ENCODE measurements at places on chromosomes 7 and 10.

- peak; percentile 60 for DNase-seq
Observed at GRCh38 chr7:99928994-99929729, at the start of gene GJC3. Gene GJC3, minus strand, starts transcription at chr7:99929620. Its CDS starts 0 bp downstream, at chr7:99929620.

DNA sequence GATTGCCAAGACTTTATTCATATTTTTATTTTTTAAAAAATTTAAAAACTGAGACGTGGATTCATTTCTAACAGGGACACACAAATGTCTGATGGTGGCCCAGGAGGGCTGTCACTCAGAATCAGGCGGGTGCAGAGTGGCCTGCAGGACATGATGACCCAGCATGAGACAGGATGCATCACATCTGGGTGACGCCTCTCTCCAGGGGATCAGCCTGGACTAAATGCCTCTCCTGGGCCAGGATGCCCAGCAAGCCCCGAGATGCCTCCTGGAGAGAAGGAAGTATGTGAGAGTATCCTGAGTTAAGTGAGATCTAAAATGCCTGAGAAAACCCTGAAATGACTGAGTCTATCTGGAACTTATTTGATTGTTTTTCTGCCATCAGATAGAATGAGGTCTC is 16.9 kb upstream of the MTURN start:
- DNase-seq: no peak

GRCh38 chr10:12405342-12406320 is 56.3 kb downstream of the CAMK1D start:
- no peak for DNase-seq

GRCh38 chr10:94205396-94205831 is 157.3 kb downstream of the NOC3L start:
- DNase-seq: no peak

DNA sequence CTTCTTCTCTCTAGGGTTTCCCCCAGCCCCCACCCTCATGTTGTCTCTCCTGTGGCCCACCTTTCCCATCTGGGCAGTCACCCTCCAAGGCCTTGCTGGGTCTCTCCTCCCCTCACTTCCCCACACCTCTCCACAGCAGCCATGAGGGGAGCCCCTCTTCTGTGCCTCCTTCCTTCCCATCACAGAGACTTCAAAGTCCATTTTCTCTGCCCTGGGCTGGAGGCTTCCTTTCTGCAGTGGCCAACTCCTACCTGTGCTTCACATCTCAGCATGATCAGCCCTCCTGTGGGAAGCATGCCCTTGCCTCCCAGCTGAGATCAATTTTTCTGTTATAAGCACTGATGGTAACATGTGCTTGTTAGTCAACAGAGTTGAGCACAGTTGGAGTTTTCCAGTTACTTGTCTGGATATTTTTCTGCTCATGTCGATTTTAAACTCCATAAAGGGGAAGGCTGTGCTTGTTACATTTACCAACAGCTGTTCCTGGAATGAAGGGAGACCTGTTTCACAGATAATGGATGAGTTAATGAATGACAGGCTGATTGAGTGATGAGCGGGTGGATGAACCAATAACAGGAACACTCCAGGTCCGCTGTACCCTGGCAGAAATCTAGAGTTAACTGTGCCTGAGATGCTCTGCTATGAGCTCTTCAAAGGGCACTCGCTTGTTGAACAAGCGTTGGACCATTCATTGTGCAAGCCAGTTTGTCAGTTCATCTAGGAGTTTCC is 71.4 kb upstream of the PRSS58 start:
- DNase-seq: no peak

DNA sequence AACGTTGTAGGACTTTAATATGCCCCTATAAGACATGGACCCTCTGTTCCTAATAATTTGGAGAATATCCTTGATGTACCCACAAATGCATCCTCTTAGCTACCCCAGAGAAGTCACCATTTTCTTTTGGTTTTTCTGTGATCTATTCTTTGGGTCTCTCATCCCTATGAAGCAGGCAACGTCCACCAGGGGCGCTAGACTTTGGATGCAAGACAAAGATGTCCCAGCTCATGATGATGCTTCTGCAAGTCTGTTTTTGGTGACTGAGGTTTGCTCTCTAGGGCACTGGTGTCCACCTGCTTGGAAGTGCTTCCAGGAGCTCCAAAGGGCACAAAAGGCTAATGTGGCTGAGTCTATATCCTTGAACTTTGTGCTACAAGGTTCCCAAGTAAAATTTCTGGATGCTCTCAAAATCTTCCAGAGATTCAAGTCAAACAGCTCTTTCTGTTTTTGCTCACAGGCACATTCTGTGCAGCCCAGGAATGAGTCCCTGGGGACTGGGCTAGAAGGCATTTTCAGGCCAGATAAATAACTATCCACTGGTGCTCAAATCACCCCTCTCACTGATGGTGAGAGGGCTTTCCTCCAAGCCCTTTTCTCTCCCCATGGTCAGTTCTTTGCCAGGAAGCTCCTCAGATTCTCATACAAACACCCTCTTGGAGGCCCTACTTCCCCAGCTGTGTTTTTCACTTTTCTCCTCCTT is 166.4 kb downstream of the C7orf25 start:
- no peak for DNase-seq

DNA sequence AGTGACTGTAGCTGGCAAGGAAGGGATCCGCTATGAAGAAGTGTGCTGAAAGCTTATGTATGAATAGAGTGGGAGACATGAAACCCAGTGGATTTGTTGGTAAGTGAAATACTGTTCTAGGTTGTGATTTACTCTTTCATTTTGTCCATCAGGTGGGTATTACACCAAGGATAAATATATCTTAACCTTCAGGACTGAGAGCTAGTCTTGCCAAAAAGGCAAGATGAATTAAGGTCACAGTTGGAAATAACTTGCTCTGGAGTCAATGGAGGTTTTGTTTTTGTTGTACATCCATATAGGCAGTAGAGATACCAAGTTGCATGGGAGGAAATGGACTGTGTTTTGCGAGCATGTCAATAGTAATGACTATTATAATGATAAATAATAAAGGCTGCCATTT is 190.6 kb downstream of the TMEM178B start:
- DNase-seq: no peak

GRCh38 chr10:37972396-37972795 is 4.1 kb downstream of the ZNF25 start:
- no peak for DNase-seq

DNA sequence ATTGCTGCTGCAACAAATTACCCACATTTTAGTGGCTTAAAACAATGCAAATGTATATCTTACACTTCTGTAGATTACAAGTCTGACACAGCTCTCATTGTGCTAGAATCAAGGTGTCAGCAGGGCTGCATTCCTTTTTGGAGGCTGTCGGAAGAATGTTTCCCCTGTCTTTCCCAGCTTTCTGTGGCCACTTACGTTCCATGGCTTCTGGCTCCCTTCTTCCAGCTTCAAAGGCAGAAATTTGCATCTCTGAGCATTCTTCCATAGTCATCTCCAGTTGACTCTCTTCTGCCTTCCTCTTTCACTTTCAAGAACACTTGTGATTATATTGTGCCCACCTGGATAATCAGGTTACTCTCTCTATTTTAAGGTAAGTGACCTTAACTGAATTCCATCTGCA is 125.3 kb downstream of the GPR158 start:
- no peak for DNase-seq

- peak; percentile 43 for DNase-seq
Observed at GRCh38 chr10:35300063-35300699, 36.1 kb upstream of the CCNY start.

GRCh38 chr7:50367100-50367499 is 62.6 kb downstream of the IKZF1 start:
- no peak for DNase-seq
